ENCODE measurements at places on chromosomes 7 and 10.

- no peak for DNase-seq
Observed at GRCh38 chr7:10106609-10107008, 867.1 kb upstream of the PHF14 start.

- peak; percentile 43 for DNase-seq
Observed at GRCh38 chr10:25959540-25960232, 25.7 kb downstream of the MYO3A start.

GRCh38 chr7:21367081-21367480 lies 60.8 kb upstream of the SP4 start:
- DNase-seq = peak; percentile 70

DNA sequence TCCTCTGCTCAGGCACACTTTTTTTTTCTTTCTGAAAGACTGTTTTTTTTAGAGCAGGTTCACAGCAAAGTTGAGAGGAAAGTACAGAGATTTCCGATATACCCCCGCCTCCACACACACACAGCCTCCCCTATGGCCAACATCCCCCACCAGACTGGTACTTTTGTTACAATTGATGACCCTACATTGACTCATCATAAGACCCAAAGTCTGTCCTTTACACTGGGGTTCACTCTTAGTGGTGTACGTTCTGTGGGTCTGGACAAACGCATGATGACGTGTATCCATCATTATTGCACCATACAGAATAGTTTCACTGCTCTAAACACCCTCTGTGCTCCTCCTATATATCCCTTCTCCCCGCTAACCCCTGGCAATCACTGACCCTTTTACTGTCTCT lies 107.7 kb downstream of the RBM20 start:
- DNase-seq = no peak

- DNase-seq = peak; percentile 29
Observed at GRCh38 chr10:11387551-11388222, 223.8 kb downstream of the USP6NL start.

DNA sequence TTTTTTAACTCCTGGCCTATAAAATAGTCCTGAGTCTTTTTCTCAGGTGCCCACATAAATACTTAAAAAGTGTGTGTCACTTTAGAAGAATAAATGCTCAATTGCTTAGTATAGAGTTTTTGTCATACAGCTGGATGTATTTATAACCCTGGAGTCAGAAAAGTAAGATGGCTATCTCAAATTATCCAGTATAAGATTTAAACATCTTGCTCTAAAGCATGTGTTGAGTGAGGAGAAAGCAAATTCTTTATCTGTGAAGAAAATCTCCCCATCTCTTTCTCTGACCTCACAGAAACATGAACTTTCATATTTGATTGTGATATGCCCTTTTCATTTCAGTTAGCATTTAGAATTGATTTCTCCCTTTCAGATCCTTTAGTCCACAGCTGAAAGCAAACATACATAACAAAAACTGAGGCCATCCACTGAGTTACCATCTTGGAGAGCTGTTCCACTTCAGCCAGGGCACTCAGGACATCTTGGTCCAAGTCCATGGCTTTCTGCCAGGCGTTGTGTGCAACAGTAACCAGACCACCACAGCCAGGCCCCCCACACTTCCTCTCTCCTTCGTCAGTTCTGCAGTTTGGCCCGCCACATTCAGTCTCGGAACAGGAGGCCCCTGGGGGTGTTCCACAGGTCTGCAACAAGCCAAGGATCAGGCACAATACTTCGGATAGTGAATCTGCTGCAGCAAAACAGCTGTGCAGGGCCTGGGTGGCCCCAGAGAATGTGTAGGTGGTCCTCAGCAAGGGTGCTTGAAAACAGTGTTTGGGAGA lies 40.9 kb downstream of the DLD start:
- no peak for DNase-seq

- no peak for DNase-seq
Observed at GRCh38 chr10:10869592-10869991, 148.1 kb upstream of the CELF2 start.

GRCh38 chr10:89888321-89889070 lies 187.1 kb downstream of the KIF20B start:
- DNase-seq = no peak

- DNase-seq = no peak
Observed at GRCh38 chr7:94933256-94933990, 26.0 kb downstream of the PPP1R9A start.

- DNase-seq = no peak
Observed at GRCh38 chr10:90960355-90960814, 39.5 kb upstream of the ANKRD1 start.

- DNase-seq = no peak
Observed at GRCh38 chr7:134660961-134661376, 14.3 kb downstream of the BPGM start.

DNA sequence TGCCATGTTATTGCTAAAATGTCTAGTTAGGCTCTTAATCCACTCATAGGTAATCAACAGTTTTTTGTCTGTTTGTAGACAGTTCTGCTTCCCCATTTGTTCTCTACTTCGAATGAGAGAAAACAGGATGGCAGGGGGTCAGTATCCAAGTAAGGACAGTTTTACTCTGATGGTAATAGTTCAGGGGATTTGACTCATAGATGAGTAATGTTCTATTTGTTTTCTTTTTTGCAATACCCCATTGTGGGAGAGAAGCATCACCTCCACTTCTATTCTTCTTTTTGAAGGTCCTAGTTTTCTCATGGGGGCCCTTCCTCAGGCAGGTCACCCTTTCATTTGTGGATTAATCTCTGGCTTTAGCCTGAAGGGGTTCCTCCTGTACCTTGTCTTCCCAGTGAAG lies 13.9 kb downstream of the PCLO start:
- DNase-seq = no peak

DNA sequence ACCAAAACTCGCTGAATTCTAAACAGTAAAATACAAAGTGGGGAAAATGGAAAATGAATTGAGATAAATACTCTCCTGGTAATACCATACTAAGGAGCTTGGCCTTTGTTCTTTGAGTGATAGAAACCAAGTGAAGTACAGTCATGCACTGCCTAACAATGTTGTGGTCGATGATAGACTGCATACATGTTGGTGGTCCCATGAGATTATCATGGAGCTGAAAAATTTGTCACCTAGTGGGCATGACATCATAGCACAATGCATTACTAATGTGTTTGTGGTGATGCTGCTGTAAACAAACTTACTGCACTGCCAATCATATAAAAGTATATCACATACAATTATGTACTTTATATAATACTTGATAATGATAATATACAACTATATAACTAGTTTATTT lies 419.1 kb downstream of the ARL4A start:
- DNase-seq = no peak

DNA sequence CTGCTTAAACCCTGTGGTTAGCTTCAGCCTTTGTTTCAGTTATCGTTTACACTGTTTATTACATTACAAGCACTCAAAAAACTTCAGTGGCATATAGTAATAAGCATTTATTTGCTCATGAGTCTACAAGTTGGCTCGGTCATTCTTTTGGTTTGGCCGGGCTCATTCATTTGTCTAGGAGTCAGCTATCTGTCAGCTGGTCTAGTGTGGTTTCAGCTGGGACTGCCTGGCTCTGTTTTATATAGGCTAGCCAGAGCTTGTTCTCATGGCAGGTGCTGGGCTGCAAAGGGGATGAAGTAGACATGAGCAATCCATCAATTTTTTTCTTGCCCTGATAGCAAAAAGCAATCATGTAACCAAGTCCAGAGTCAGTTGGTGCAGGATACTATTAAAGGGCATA lies 103.6 kb downstream of the MKLN1 start:
- DNase-seq = peak; percentile 59

GRCh38 chr7:129169686-129170440 lies 18.6 kb upstream of the SMO start:
- DNase-seq = no peak

GRCh38 chr7:87316097-87316700 lies 29.3 kb upstream of the CROT start:
- peak; percentile 11 for DNase-seq

DNA sequence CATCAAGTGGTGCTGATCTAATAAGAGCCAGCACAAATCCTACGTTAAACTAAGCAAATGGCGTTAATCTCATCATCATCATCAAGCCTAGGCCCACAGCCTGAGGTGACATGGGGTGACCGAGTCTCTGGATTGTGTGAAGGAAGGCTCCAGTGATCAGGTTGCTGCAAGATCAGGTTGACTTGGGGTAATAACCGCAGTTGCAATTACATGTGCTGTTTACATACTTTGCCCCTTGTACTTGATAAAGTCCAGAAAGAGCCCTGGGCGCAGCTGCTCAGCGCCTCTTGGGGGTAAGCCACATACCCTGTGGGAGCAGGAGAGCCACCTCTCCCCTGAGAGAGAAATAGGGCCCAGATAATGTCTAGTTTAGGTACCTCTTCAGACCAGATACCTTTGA lies 228.1 kb downstream of the WDR11 start:
- no peak for DNase-seq

- peak; percentile 35 for DNase-seq
Observed at GRCh38 chr10:124647421-124648130, 96.6 kb downstream of the FAM53B start.

DNA sequence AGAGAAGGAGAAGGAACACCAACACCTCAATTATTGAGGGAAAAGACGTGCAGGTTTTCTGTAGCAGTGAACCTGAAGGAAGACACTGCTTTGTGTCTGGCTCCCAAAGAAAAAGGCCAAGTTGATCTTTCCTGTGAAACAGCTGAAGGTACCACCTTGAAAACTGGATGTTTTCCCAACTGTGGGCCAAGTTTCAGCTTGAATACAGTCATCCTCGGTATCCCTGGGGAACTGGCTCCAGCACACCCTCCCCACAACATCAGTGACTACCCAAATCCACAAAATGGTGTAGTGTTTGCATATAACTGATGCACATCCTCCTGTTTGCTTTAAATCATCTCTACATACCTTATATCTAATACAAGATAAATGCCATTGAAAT lies 297.0 kb upstream of the PITRM1 start:
- DNase-seq = no peak

GRCh38 chr7:136030330-136030729 lies 53.2 kb upstream of the MTPN start:
- DNase-seq = no peak

DNA sequence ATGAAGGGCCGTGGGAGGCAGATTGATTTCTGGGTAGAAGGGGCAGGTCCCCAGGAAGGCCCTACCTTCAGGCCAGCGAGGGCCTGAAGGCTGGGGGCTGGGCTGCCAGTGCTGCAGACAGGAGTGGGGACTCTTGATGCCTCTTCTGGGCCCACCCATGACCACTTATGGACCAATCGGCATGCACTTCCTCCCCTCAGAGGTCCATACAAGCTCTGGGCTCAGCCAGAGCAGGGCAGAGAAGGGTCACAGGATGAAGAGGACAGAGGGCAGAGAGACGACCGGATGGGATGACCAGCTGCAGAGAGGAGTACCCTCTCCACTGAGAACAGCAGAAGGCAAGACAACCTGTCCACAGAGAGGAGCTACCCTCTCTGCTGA lies 120.1 kb downstream of the DYNC2I1 start:
- no peak for DNase-seq

DNA sequence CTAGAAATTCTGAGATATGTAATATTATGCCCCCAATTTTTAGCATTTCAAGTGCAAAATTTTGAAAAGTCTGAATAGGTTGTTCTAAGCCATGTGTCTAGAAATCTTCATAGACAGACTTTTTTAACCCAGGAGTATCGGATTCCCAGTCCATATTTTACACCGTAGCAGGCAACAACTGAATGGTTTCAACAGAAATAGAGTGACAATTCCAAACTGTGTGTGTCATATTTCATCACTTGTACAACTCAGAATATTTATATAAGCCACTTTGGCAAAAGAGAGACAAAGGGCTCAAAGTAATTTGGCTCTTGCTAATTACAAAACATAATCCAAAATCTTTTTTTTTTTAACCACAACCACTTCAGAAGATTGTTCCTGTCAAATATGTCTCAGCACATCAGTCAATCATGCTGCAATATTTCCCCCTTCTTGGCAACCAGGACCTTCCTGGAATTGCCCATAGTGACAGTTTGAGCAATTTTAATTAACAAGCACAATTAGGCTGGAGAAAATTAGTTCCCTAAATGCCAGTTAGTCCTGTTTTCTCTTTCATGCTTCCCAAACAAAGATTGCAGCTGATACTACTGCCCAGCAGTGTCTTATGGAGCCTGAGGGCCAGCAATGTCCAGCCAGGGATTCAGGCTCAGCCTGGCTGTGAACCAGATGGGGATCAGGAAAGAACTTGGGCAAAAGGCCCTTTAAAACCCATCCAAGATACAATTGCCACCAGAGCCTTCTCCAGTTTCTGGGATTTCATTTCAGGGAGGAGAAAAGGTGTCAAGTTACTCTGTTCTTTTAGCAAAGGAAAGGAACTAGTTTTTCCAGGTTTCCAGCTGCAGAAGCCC lies 533.3 kb upstream of the GHITM start:
- DNase-seq = peak; percentile 45

GRCh38 chr7:138776166-138776833 lies 21.5 kb upstream of the TMEM213 start:
- DNase-seq = peak; percentile 79

GRCh38 chr10:94351089-94351488 lies 11.7 kb downstream of the NOC3L start:
- peak; percentile 12 for DNase-seq

DNA sequence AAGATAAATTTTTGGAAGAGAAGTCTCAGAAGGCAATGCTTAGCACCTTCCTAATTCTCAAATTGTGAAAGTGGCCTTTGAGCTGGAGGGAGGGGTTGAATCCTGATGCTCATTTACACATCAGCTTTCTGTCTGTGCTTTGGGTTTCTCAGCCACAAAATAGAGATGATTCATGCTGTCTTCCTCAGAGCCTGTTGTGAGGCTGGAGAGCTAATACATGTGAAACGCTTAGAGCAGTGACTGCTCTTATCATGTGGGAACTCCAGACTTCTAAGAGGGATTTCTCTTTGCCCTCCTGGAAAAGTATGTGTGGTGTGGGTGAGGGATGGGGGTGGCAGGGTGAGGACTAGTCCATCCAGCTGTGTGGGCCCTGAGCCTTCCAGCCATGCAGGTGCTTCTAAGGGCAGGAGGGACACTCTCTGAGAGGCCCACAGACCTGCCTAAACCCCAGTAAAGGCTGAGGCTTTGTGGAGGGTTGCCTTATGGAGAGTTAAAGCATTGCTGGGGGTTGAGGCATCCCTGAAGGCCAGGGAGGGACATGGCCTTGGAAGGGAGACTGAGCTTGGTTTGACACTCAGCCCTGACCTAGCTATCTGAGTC lies 4.8 kb upstream of the EVX1 start:
- DNase-seq = no peak

- peak; percentile 97 for DNase-seq
Observed at GRCh38 chr7:87220026-87220733, 648 bp upstream of the TMEM243 start.

- DNase-seq = peak; percentile 95
Observed at GRCh38 chr10:61899997-61900828, 1.3 kb upstream of the ARID5B start.

DNA sequence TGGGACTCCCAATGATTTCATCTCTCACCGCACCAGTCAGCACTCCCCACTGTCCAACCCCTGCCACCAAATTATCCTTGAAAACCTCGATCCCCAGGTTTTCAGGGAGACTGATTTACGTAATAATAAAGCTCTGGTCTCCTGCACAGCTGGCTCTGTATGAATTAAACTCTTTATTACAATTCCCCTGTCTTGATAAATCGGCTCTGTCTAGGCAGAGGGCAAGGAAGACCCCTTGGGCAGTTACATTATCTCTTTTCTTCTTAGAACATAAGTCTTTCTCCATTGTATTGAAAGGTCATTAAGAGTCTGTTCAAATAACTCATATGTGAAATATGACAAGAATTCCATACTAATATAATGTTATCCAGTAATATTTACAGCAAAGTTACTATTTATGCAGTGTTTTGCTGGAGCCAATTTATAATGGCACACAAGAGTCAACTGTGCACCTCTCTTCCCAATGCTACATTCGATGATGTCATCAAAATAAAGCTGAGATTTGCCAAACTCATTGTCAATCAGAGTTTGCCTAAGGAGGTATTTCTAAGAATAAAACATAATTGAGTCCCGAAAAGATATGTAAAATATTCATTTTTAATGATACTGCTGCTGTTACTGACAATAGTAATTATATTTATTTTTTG lies 1297.2 kb upstream of the LRRTM3 start:
- no peak for DNase-seq
